ENCODE measurements at places on chromosomes 12 and 14.

DNA sequence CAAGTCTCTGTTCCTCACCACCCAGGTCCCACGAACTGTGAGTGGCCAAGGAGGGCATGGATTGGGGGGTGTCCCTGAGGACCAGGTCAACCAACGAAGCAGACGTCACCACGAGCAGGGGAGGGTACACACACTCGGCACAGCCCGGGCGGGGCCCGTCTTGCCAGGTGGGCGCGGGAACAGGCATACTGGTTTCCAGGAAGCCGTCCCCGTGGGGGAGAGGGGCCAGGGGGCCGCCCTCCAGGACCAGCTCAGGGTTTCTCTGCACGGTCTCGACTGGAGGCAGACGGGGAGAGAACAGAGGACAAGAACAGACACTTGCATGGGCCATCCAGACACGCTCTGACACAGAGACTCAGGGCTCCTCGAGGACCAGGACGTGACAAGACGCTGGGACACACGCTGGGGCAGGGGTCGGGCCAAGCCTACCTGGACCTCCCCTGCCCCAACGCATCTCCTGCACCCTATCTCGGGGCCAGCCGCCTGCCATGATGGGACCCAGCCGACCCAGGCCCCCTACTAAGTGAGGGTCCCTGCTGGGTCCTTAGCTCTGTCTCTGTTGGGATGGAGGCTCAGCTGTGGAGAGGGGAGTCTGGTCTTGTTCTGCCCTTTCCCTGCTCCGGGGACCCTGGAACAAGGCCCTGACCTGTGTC, 11.3 kb downstream of the ARL6IP4 start:
- no peak for DNase-seq

DNA sequence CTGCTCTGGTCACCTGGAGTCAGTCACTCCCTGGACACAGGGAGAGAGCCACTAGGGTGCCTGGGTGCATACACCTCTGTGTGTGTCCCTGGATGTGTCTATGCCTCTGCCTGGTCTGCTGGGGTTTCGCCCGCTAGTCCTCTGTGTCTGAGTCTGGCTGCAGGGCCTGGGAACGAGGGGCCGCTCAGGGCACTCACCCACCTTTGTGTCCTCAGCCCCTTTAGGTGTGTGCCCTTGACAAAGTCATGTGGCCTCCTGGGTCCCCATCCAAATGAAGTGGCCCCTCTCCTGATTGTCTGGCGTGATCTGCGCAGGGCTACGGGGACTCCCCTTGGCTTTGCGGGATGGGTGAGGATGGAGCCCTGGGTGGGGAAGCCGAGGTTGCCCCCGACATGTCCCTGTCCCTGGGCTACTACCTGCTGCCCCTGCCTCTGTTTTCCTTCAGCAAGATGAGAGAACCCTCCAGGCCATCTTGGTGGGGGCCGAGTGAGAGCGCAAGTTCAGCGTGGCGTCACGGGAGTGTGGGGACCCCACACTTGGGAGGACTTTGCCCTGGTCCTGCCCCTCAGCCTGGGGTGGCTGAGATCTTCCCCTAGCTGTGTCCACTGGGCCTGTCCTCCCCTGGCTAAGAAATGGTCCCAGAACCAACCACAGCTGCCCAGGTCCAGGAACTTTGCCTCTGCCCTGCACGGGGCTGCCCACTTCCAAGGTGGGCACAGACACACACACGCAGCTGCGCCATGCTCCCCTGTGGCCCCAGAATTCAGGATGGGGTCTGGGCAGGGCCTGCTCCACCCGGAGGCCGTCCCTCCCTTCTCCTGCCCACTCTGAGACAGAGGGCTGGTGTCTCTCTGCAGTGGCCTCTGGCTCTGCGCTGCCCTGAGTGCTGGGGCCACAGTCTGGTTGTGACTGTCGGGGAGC, 2.7 kb upstream of the AHNAK2 start:
- DNase-seq: no peak

GRCh38 chr12:104641862-104642261, 185.1 kb downstream of the CHST11 start:
- DNase-seq: no peak

DNA sequence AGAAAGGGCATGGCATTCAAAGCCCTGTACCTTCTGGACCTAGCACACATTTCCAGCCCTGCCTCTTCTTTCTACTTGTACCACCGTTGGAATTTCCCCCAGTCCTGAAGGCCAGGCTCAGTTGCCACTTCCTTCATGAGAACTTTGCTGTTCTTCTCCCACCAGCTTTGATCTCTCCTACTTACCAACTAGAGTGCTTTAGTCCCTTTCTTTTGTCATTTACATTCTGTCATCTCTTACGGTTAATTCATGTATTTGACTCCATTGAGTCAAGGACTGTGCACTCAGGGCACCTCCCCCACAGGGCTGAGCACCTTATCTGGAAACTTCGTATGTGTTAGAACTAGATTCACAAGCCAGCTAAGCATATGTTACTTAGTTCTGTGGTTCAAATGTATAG, 26.3 kb downstream of the BICDL1 start:
- DNase-seq: no peak

DNA sequence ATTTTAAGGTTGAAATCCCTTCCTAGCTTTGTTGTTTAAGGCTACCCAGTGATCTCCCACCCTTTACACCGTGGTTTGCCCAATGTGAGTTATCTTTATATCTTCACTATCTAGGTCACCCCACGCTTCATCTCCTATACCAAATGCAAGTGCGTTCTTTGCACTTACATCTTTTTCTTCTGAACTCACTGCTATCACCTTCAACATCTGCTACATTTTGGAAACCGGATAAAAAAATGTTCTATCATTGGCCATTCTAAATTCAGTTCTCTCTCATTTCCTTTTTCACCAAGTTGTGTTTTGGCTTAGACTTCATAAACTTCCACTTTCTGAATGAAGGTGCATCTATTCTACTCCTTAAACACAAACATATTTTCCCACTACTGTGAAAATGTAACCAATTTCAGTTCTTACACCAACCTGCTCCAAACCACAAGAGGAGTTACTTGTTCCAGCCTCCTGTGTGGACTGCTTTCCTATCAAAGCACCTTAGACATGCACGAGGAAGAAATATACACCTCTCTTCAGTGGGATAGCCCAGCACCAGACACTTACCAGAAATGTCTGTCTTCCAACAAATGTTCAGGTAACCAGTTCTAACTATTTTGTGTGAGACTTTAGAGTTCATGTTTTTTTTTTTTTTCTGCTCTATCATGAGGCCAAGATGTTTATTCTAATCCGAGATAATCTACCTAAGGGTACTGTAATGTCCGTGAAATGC, 21.9 kb downstream of the CLEC9A start:
- no peak for DNase-seq

DNA sequence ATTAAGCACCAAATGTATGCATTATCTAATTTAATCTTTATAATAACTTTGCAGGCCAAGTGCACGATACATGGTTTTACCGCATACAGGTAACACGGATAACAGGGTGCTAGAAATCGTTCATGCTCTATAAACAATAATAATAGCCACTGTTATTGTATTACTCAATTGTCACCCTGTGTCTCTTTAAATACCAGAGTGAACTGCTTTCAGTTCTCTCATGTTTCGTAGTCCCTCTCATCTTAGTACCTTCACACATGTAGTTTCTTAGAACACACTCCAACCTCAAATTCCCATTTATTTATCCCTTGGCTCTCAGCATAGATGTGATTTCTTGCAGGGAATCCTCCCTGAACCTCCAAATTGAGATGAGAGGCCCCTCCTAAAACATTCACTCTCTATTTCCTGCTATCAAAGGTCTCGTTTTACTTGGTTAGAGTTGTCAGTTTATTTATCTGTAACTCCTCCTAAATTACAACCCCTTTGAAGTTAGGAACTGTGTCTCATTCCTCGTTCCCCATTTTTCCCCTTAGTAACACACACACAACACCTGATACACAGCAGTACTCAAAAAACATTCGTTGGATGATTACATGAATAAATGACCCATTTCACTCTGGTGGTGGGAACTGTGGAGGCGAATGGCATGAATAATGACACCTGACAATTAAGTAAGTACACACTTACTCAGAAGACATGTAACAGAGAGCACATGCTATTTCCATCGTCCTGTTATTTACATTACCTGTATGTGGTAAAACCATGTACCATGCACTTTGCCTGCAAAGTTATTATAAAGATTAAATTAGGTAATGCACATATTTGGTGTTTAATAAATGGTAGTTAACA, 134.6 kb downstream of the BTG1 start:
- no peak for DNase-seq

DNA sequence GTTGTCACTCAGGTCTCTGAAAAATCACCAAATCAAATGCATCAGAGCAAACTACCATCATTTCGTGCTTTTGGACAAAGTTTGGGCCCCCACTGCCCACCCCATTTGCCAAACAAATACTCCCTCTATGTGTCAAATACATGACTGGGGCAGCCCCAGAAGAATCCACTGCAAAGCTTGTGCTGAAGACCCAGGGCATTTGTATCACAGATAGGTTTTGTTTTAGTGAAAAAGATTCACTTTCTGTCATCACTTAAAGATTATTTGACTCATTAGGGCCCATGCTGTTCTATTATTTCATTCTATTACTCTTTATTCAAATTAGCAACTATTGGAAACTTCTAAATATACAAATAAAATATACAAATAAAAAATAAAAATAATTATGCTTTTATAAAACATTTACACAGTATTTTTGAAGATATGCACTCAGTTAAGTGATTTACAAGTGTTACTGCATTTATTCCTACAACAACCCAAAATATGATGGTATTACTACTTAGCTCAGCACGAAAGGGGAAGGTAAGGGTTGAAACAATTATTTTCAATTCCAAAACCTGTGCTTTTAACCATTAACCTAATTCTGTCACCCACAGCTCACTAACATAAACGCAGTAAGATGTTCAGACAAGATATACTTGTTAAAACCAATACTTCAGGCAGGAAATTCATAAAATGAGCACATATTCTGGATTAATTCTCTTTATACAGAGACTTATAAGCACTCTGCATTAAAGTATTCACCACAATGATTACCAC, 36.5 kb downstream of the LRIG3 start:
- no peak for DNase-seq

DNA sequence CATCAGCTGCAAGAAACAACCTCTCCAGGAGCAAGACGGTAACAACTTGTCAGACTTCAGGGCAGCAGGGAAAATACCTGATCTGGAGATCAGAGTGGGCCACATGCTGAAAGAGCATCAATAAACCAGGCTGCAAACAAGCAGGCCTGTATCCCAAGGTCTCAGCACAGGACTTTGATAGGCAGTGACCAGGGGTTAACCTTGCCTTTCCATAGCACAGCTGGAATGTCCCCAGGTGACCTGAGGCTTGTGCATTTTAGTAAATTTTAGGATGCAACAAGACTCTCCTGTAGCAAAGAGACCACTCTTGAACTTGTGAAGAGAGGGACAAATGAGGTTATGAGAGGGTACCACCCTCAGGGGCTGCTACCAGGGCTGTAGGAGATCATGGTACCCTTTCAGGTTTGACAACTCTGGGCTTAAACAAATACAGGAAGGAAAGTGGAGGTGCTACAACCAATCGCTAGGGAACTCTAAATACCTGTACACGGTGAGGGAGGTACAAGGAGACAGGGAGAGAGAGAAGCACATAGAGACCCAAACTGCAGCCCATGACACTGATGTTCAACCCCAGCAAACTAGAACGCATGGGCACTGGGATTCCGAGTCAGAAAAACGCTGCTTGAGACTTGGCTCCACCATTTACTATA, 95.4 kb upstream of the EVL start:
- no peak for DNase-seq

DNA sequence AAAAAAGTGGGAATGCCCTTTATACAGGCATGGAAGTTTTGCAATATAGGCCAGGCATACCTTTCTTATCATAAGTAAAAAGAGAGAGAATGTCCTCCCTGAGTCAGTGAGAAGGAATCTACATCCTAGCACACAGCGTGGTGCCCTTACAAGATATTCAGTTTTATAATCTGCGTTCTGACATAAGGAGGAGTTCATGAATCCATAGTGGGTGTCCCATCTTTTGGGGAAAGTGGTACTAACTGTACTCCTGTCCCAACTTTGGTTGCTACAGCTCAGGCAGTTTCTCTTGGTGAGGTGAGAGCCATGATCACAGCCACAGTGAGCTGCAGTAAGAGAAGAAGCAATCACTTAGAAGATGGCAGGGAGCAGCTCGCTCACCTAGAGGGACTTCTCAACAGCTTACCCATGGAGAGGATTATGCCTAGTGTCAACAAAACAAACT, 332.9 kb downstream of the BCAT1 start:
- peak; percentile 75 for DNase-seq

GRCh38 chr14:34348592-34348991, 113.4 kb downstream of the SPTSSA start:
- DNase-seq: no peak

DNA sequence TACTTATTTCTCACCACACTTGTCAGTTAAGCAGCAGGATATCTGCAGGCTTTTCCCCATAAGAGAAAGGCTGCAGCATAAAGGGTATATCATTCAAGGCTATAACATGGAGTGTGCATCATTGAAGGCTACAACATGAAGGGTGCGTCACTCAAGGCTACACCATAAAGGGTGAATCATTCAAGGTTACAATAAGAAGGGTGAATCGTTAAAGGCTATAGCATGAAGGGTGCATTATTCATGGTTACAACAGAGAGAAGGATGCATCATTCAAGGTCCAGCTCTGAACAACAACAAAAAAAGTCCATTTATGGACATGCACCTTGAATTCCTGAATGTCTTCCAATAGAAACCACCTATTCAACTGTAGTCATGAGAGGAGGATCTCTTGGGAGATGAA, 32.8 kb upstream of the LUM start:
- DNase-seq: peak; percentile 90

DNA sequence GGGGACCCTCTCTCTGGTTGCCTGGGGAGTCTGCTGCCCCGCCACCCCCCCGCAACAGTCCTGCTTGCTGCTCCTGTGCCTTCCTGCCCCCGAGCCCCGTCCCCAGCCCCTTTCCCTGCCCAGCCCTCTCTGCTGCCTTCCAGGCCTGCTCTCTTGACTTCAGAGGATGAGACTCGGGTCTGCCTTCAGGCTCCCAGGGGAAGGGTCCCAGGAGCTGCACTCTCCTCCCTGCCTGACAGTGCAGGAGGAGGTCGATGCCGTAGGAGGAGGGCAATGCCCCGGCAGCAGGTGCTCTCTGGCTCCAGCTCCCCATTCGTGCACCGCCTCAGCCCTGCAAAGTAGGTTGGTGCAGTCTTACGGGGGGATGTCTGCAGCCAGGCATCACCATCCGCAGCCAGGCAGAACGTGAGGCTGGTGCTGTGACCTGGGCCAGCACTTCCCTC, 185.1 kb upstream of the C14orf180 start:
- no peak for DNase-seq

DNA sequence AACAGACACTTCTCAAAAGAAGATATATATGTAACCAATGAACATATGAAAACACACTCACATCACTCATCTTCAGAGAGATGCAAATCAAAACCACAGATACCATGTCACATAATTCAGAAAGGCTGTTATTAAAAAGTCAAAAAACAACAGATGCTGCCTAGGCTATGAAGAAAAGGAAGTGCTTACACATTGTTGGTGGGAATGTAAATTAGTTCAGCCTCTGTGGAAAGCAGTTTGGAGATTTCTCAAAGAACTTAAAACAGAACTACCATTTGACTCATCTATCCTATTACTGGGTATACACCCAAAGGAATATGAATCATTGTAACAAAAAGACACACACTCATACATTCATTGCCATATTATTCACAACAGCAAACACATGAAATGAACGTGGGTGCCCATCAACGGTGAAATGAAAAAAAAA, 35.1 kb downstream of the EIF2S3B start:
- no peak for DNase-seq

Measured in cardiac fibroblast (primary cell).